ENCODE measurements at places on chromosomes 16 and 17.

DNA sequence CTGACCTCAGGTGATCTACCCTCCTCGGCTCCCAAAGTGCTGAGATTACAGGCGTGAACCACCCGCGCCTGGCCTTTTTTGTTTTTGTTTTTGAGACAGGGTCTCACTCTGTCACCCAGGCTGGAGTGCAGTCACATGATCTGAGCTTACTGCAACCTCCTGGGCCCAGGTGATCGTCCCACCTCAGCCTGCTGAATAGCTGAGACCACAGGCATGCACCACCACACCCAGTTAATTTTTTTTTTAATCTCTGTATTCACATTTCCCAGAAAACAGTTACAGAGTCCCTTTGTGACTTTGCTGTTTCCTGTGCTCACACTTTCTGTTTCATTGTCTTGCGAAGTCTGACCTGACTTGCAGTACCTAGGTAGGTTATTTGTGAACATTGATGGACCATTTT is 2.7 kb downstream of the CLUAP1 start:
- DNase-seq: no peak

GRCh38 chr17:4534515-4534914 is 20.7 kb downstream of the MYBBP1A start:
- DNase-seq: no peak

DNA sequence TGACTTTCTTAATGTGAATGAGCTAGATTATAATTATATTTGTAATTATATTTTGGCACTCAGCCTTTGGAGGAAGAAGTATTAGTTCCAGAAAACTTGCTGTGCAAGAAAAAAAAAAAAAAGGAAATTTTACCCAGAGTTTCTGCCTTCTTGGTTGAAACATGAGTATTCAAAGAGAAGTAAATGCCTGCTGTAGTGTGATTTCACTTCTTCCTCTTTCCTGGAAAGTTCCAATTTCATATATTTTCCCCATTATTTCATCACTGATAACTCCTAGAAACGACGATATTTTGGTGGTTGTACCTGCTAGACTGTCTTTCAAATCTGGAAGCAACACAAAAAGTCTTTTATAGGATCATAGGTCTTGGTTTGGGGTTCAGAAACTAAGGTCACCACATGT is 20.4 kb upstream of the MPHOSPH6 start:
- peak; percentile 30 for DNase-seq

GRCh38 chr17:50292465-50292864 is 18.2 kb downstream of the TMEM92 start:
- no peak for DNase-seq

DNA sequence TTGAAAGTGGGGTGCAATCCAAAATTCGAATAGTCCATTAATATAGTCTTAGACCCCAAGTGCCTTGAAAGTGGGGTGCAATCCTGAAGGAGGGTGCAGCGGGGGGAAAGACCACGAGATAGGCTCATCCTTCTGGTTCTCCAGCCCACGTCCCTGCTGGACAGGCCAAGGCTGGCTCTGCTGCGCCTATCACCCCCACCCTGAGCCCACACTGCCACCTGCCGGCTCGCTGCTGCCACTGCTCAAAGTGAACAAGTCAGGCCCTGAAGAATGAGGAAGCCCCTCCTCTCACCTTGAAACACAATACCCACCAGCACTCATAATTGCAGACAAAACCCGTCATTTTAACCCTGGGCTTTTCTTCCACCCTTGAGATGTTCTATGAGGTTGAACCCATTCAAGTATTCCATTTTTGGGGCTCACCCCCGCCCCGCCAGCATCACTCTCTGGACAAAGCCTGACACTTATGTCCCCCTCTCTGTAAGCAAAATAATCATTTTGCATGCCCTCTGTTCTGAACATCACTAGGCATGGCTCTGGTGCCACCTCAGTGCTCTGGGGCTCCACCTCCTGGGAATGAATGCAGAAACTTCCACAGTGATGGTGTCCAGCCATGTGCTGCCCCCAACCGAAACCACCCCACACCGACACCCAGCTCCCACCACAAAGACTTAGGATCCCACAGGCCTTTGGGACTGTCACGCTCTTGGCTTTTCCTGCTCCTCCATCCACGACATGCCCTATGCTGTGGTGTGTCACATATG is 56.8 kb downstream of the BEAN1 start:
- peak; percentile 91 for DNase-seq

- no peak for DNase-seq
These were observed 65.1 kb downstream of the ABCC6 start for GRCh38 chr16:16158082-16158658.

GRCh38 chr16:50267151-50267631 is 840 bp downstream of the ADCY7 start:
- DNase-seq: no peak

- DNase-seq: peak; percentile 90
These were observed 9.4 kb downstream of the MAP3K14 start for GRCh38 chr17:45307290-45308015.

- no peak for DNase-seq
These were observed 18.3 kb upstream of the TMEM92 start for GRCh38 chr17:50255766-50256635.

- peak; percentile 78 for DNase-seq
These were observed 218.5 kb upstream of the CIBAR2 start for GRCh38 chr16:85330694-85331188.

- DNase-seq: peak; percentile 48
These were observed 676 bp downstream of the CPD start for GRCh38 chr17:30379303-30379902.

- DNase-seq: peak; percentile 60
These were observed 129.1 kb downstream of the SNX11 start for GRCh38 chr17:48236681-48237134.

- no peak for DNase-seq
These were observed 279.9 kb downstream of the IRX3 start for GRCh38 chr16:54006693-54007092.

- no peak for DNase-seq
These were observed 915.0 kb downstream of the CDH11 start for GRCh38 chr16:64206862-64207261.

DNA sequence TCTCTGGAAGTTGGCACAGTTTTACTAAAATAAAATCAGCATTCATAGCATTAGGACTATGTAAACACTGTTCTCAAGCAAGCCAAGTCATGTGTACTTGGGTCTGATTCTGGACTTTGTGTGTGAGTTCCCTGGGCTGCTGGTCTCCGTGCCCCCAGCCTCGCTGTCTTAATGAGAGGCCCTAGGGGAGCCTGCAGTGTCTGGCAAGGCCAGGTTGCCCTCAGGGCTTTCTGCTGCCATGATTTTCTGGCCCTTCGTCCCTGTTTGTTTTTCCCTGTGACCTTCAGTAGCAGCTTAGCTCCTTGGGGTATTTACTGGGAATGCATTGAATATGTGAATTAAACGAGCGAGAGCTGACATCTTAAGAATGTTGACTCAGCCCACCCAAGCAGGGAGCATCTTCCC is 161.8 kb downstream of the RPTOR start:
- DNase-seq: no peak

- no peak for DNase-seq
These were observed 31.5 kb downstream of the AXIN2 start for GRCh38 chr17:65529761-65530522.

DNA sequence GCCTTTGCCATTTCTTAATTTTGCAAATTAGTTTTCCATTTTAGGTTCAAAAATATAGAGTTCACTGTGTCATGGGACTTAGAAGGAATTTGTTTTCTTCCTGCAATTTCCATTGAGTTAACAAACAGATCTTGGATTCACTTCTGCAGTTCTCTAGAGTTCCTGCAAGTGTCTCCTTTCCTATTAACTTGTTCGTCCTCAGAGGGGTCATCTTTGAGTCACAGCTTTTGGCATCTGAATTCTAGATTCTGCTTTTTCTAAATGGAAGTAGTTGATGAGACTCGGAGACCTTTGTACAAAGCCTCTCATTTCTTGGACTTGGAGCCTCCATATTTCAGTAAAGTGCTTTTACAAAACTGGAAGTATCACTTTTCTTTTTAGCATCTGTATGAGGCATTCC is 323.3 kb downstream of the BCAS3 start:
- peak; percentile 2 for DNase-seq

- peak; percentile 80 for DNase-seq
These were observed 898 bp downstream of the SNAI3 start for GRCh38 chr16:88685156-88686061.

DNA sequence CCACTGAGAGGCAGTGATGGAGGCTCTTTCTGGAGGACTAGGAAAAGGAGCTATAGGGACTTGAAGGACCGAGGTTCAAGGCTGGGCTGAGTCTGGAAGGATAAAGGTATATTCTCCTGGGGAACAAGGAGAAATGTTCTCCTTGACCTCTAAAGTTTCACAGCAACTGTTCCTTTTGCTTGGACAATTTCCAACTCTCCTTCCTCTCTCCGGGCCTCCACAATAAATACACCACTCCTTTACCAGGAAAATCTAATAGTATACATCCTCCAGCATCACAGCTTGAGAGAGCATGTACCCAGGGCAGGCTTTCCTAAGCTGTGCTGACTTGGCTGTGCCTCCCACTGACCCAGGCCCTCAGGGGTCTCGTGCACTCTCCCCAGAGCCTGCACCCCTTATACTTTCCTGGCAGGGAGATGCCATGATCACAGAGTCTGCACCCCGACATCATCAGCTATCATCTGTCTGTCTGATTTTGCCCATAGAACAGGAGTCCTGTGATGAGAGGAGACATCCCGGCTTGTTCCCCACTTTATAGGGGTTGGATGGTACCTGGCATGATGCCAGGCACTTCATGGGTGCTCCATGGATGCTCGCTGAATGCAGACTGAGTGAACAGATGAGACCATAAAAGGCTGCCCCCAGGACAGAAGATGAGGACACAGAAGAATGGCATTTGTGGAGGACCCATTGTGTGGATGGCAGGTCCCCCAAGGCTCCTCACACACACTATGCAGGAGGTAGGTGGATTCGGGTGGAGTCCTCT is 582.6 kb upstream of the CDH5 start:
- DNase-seq: no peak

- DNase-seq: no peak
These were observed 242.0 kb downstream of the HS3ST3A1 start for GRCh38 chr17:13359774-13360173.

GRCh38 chr17:81328978-81329926 is 34.1 kb upstream of the SLC38A10 start:
- DNase-seq: peak; percentile 83

Measured in suppressor macrophage (primary cell).